NCI-H2081 treated with DMSO at 0.1 percent for 48 hours (cell line): ENCODE measurements at places on chromosomes 13 and 19.

DNA sequence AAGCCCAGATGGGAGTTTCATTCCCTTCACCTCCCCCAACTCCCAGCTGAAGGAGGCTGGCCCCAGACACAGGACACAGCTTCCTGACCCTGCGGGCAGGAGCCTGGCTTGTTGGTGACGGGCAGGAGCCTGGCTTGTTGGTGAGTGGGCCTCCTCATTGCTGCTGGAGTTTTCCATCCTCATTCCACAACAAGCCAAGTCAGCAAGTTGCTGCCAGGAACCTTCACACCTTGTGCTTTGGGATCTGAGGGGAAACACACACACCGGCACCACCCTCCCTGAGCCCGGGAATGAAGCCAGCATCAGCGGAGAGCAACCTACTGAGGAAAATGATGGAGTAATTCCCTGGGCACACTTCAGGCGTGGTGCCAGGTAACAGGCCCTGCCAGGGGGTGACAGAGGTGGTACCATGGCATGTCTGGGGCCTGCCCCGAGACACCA lies 74.9 kb downstream of the ALOX5AP start:
- DNase-seq = no peak

DNA sequence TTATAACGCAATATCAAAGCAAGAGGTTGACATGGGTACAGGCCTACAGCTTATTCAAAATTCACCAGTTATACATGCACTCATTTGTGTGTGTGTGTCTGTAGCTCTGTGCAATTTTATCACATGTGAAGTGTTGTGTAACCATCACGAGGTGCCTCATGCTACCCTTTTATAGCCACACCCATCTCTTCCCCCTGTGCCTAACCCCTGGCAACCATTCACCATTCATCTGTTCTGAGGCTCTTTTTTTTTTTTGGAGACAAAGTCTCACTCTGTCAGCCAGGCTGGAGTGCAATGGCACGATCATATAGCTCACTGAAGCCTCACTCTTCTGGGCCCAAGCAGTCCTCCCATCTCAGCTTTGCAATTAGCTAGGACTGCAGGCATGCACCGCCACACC lies 78.4 kb downstream of the DPF1 start:
- no peak for DNase-seq

- DNase-seq = no peak
These were observed 287.2 kb downstream of the FOXO1 start for GRCh38 chr13:40379196-40379595.

DNA sequence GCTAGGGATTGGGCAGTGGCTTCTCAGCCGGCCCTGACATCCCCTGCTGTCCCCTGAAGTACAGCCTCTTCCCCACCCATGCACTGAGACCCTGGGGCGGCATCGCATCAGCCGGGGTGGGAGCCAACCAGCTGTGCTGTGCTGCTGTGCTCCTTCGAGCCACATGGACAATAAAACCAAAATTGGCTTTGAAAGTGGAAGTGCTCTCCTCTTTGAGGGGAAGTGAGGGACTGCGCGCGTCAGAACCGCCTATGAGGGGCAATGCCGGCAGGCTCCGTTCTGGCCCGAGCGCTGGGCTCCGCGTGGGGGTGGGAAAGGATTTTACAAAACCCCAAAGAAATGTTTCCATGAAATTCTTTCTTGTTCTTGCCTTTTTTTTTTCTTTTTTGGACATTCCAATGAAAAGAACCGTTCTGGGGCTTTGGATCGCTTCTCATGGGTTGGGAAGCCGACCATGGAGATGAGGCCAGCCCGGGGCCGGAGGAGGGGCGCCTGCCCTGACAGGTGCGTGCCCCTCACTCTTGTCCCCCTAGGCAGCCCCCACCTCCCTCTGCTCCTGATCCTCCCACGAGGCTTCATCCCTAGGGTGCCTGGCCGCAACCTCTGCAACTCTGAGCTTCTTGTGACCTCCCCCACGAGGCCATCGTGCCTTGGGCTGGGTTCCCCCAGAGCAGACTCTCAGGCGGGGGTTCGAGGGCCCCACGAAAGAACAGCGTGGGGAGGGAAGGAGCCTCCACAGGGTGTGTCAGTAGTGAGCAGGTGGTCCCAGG lies 22.6 kb downstream of the KLHL26 start:
- DNase-seq = no peak

DNA sequence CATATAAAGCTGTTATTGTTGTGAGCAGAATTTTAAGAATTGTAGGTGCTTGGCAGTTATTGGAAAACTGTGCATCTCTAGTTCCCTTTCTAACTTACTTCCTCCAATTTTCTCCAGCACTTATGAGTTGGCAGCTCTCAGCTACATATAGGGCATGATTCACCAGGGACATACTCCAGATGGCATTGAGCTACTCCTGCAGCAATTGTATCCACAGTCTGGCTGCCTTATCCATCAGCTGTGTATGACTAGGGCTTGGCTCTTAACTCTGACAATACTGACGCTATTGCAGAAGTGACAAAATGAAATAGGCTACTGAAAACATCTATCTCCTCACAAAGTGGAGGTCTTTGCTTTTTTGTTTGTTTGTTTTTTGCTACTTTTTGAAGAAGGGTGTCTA lies 276.7 kb downstream of the POU4F1 start:
- no peak for DNase-seq

- DNase-seq = no peak
These were observed 746.9 kb downstream of the EFNB2 start for GRCh38 chr13:105788530-105788929.
